IMR-90 (cell line): ENCODE measurements at places on chromosomes 2 and 18. TPM values are rescaled to one million over a fixed set of nuclear protein-coding genes. Genes with fewer than 3 reads are reported as not detected.
A peak's percentile ranks its signal among the peaks of the same experiment; 100 is the strongest.

GRCh38 chr2:23602116-23602515, 217.1 kb downstream of the KLHL29 start:
- no peaks in the 10 kb centered on the region for H3K27me3 ChIP-seq
- no peak overlapping the region for H3K4me3 ChIP-seq
- H3K27ac ChIP-seq, result peak overlapping the region; percentile 51
- DNase-seq, result peak; percentile 81
- no peaks in the 10 kb centered on the region for H3K36me3 ChIP-seq
- peaks cover 4% of the 10 kb centered on the region; the same call in 1 of the 2 replicates for H3K4me1 ChIP-seq

GRCh38 chr2:226678422-226678821, 121.2 kb downstream of the IRS1 start:
- H3K27me3 ChIP-seq, result no peaks in the 10 kb centered on the region
- DNase-seq, result no peak
- H3K27ac ChIP-seq, result no peak overlapping the region
- H3K36me3 ChIP-seq, result no peaks in the 10 kb centered on the region

- no peaks in the 10 kb centered on the region for H3K4me1 ChIP-seq
- H3K27ac ChIP-seq, result no peak overlapping the region
- no peaks in the 10 kb centered on the region for H3K27me3 ChIP-seq
- DNase-seq, result no peak
Observed at GRCh38 chr18:13930964-13931363, 15.6 kb upstream of the MC2R start.

Gene MC2R
- not detected in 2 replicates for polyA plus RNA-seq
